ENCODE measurements at places on chromosomes 13 and 19.

GRCh38 chr19:3589439-3589838 is 4.2 kb downstream of the GIPC3 start:
- no peak for DNase-seq

DNA sequence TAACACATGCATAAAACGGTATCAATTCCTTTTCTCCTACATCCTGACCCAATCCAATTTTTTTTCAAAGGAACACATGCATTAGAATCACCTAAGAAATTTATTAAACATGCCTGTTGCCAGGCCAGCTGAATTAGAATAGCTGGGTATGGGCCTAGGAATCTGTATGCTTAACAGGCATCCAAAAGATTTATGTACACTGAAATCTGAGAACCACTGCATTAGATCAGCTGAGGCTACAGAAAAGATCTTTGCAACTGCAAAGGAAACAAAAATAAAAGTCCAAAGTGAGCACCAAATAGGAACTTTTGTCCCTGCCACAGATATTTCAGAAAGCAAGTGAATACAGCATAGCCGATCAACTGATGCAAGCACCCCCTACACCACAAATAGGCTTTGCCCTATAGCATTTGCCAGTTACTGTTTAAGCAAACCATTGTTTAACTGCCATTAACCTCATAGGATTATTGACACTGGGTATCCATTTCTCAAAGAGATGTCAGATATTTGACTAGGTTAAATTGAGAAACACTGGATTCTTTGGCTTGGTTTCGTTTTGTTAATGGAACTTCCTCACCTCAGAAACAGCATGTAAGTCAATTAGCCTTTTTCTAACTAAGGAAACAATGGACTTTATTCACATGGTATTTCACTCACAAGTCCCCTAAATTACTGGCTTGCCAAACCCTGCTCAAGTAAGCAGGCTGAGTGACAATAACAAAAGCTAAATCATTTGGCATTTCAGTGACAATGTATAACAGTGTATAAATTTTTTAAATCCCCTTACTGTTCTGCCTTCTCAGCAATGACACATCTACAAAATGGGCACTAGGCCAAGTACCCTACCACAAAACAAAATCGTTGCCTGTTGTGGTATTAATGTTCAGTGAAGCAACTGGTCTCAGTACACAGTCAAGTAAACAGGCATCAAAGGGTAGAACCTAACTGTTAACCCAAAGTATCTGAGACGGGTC is 67.8 kb downstream of the SUCLA2 start:
- peak; percentile 15 for DNase-seq

DNA sequence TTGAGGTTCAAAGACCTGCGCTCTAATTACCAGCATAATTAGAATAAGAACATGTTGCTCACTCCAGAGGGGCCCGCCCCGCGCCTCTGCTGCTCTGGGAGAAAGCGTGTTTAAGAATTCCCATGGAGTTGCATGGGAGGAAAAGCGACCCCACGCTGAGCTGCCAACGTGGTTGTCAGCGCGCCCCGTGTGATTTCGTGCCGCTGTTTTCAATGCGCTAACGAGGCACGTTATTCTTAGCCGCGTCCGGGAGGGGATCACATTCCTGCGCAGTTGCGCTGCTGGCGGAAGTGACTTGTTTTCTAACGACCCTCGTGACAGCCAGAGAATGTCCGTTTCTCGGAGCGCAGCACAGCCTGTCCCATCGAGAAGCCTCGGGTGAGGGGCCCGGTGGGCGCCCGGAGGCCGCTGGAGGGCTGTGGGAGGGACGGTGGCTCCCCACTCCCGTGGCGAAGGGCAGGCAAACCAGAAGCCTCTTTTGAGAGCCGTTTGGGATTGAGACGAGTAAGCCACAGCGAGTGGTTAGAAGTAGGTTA is 173.8 kb upstream of the SOX1 start:
- peak; percentile 8 for DNase-seq

DNA sequence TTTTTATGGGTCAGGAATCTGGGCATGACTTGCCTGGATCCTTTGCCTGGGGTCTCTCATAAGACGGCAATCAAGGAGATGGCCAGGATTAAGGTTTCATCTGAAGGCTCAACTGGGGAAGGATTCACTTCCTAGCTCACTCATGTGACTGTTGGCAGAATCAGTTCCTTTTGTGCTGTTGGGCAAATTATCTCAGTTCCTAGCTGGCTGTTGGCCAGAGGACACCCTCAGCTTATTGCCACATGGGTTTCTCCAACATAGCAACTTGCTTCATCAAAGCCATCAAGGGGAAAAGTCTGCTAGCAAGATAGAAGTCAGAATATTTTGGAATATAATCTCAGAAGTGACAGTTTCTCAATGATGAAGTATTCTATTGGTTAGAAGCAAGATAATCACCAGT is 12.2 kb upstream of the EVI5L start:
- no peak for DNase-seq

DNA sequence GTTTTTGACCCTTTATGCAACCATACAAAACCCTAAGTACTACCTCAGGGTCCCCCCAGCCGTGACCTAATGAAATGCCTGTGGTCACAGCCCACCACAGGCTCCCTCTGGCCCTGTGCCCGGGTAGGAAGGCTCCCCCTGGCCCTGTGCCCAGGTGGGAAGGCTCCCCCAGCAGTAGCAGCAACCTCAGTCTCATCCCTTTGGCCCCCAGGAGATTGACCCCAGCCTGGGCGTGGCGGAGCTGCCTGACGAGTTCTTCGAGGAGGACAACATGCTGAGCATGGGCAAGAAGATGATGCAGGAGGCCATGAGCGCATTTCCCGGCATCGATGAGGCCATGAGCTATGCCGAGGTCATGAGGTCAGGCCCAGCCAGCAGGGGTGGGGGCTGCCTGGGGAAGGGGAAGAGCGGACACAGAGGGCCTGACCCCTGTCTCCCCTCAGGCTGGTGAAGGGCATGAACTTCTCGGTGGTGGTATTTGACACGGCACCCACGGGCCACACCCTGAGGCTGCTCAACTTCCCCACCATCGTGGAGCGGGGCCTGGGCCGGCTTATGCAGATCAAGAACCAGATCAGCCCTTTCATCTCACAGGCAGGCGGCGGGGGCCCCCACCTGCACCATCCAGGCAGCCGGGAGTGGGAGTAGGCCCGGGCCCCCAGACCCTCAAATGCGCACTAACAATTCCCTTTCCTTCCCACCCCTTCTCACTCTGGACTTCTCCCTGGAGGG is 6.3 kb upstream of the BEST2 start:
- no peak for DNase-seq

Measured in NCI-H2029 treated with DMSO at 0.1 percent for 48 hours (cell line).